ENCODE measurements at places on chromosomes 4 and X.

DNA sequence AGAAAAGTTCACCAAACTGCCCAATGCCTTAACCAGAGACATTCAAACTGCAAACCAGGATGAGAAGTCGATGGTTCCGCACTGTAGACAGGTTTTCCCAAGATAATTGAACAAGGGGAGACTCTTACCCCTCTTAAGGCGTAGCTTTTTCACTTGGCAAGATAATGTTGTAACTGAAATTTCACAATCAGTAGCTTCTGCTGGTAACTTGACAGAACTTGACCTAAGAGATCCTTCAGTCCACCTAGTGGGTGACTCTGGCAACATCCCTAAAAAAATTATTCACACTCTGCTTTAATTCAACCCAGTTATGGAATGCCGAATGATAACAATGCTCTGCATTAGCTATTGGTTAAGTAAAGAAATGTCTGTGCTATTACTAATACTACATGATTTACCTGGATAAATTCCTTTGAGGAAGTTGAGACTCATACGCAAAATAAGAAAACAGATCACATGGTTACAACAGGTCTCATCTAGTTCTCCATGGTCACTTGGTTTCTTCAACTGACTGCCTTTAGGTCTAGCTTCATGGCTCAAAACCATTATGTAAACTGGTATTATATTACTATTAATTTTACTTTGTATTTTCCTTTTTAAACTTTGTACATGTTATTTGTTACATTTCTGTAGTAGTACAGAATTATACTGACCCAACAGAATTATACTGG, 9.1 kb downstream of the ELF2 start:
- no peak for DNase-seq

DNA sequence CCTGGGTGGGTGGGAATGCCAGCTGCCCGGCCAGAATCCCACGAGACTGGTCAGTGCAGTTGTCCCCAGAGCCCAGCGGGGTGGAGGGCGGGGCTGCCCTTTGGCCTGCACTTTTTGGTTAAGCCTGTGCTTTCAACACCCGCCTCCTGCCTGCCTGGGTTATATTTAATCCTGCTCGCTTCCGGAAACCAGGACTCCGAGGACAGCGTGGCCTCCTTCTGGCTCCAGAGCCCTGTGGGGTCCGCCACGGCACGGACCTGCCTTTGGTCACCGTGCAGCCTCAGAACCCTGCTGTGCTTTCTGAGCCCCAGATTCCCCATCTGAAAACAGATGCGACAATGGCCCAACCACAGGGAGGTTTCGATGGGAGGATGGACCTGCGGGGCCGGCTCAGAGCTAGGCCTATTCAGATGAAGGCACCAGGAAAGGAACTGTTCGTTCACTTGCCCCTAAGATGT, 29.4 kb upstream of the KIAA0232 start:
- DNase-seq: no peak

DNA sequence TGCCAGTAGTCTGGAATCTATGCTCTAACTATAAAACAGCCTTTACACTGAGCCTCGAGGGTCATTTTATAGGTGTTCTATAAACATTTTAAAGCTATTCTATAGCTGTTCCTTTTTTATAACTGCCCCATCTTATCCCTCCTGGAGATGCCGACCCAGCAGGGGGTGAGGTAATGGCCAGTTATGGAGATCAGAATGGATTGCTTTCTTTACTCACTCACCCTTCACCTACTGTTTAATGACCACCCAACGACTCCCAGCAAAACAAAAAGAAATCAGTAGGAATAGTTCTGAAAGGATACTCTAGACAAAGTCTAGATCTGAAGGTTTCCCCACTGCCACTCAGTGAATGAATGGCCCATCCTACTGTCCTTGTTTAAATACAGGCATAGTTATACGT, 1113.1 kb downstream of the FAT4 start:
- no peak for DNase-seq

DNA sequence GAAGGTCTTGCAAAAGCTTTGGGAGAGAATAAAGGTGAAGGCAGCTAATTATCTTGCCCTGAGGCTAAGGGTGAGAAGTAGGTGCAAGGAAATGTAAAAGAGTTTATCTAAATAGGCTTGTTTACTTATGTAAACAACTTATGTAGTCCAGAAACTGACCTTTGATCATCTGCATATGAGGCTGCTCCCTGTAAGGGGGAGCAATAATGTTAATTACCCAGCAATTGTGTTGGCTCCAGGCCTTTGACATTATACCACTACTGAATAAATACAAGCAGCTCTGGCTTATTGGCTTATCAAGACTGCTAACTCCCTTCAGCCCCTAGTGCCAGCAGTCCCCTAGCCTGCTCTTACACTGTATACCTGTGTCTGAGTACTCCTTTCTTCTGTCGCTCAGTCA, 303.7 kb upstream of the GNPDA2 start:
- no peak for DNase-seq

DNA sequence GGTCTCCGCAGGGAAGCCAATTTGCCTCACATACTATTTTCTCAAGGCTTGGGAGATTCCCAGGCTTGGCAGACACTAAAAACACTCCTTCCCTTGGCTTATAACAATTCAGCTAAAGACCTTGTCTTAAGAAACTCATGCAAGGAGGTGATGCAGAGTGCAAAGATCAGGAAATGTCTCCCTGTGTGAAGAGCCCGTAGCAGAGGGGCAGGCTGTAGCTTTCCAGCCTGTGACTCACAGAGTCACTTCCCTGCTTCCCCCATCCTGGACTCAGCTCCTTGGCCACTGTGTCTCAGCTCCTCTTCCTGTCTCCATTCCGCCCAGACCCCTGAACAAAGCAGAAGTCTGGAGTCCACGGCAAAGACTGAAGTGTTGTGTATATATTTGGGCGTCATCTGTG, 56.1 kb downstream of the KDR start:
- DNase-seq: no peak

DNA sequence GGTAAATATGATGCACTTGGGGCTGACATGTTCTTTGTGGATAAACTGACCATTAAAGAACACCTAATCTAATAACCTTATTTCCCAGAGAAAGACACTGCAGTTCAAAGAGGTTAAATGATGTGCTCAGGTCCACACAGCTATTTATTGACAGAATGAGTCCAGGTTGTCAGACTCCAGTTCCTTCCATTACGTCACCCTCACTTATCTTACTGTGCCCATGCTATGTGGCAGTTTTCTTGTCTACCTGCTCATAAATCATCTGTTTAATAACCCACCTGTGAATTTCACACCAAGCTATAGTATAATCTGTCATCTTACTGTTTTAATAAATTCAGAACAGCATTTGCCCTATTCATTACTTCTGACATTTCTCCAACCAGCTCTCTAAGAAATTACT, 36.7 kb downstream of the QRFPR start:
- no peak for DNase-seq

- no peak for DNase-seq
These were observed 87.2 kb upstream of the C4orf50 start for GRCh38 chr4:6105311-6105911.

GRCh38 chr4:105232374-105232773, 85.7 kb downstream of the TET2 start:
- no peak for DNase-seq

GRCh38 chr4:150828159-150828558, 186.9 kb downstream of the LRBA start:
- no peak for DNase-seq

DNA sequence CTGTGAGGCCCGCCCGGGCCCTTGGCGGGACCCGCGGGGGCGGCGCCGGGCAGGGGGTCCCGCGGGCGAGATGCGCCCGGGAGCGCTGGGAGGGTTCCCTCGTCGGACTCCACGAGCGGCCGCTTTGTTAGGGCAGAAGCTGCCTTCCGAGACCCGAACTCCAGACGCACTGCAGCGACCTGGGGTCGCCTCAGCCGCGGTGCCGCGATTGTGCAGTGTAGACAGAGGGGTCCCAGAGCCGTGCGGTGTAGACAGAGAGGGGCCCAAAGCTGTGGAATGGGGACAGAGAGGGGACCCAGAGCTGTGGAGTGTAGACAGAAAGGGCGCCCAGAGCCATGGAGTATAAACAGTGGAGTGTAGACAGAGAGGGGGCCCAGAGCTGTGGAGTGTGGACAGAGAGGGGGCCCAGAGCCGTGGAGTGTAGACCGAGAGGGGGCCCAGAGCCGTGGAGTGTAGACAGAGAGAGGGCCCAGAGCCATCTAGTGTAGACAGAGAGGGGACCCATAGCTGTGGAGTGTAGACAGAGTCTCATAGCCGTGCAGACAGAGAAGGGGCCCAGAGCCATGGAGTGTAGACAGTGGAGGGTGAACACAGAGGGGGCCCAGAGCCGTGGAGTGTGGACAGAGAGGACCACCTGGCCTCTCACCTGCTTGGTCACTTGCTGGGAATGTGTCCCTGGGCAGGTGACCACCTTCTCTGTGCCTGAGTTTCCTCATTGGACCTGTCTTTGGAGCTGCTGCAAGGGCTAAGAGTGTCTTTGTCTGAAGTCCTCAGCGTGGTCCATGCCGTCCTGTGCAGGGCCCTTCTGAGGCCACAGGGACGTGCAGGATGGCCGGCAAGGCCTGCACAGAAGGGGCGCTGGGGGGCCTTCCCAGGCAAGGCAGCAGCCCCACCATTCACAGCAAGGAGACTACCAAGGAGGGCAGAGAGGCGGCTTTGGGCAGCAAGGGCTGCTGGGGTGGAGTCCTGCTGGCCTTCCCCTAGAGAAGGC, 875 bp downstream of the RGS12 start:
- no peak for DNase-seq

GRCh38 chr4:112213856-112214255, 17.7 kb upstream of the AP1AR start:
- DNase-seq: no peak

DNA sequence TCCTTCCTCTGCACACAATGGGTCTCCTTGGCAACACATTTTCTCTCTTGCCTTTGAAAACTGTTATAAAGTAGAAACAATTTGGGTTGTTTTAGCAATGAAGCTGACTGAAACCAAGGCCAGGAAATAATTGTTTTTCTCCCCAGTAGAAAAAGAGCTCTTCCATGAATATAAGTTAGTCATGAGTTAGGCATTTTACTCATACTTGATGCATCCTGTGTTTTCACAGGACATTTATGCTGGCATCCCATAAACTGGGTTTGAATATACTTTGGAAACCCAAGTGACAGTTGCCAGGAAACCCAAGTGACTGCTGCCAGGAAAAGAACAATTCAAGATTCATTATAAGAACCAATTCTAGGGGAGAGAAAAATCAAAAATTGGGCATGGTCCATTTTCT, 128.6 kb upstream of the NPY2R start:
- no peak for DNase-seq

- DNase-seq: no peak
These were observed 434.2 kb upstream of the AMOT start for GRCh38 chrX:113274791-113275190.

DNA sequence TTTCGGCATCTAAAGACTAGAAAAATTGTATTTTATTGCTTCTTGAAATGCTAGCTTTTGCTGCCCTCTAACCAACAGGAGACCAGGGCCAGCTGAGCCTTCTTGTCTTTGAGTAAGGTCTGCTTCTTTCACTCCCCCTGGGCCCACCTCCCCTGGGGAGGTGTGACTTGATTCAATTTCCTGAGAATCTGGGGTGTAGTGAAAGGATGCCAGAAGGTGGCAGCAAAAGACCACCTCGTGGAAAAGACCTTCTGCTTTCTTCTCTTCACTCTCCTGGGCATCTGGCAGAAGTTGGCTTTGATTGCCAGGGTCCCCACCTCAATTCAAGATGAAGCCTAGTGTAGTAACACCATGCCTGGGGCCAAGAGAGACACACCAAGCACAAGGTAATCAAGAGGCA, 96.5 kb upstream of the MAOA start:
- DNase-seq: no peak

DNA sequence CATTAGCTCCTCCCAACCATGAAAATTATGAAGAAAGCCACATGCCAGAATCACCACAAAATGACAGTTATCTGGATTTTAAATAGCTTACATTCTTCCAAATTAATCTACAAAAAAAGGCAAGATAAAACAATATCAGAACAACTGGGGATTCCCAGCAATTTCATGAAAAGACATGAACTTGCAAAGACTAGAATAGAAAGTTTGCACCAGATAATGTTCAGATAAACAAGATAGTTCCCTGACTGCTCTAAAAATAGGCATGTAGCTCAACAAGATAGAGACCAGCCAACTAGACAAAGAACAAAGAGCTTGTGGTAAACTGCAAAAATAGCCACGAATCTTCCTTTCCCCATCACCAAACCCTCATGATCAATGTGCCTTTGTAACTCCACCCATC, 30.3 kb upstream of the DDX53 start:
- no peak for DNase-seq

DNA sequence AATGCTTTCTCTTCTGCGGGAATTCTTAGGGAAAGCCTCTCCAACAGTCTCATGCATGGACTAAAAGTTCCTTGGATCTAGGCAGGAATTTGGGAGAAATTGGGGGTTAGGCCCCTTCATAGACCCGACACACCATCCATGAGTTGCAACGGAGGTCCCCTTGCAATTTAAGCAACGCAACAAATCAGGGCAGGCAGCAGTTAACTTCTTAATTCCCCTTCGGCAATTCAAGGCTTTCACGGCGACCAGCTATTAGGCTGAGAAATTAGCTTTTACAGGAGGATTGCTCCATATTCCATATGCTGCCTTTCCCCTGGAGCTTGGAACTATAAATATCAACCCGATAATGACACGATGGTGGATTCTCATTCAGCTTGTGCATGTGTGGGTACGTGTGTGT, 241.0 kb downstream of the SHOX start:
- DNase-seq: no peak

DNA sequence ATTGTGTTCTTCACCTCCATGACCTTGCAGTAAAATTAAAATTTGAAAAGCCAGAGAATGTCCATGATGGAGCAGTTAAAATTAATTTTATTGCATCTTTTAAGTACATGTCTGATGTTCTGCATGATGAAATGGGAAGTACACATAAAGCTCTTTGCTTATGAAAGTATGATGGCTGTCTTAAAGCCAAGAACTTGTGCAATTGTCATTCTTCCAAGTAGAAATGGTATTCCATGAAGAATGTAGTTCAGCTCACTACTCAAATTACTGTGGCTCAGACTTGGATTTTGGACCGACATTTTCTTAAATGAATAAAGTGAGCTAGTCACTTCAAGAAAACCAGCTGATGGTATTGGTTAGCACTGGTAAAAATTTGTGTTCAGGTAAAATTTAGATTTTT, 161.7 kb upstream of the CXCL13 start:
- DNase-seq: no peak

DNA sequence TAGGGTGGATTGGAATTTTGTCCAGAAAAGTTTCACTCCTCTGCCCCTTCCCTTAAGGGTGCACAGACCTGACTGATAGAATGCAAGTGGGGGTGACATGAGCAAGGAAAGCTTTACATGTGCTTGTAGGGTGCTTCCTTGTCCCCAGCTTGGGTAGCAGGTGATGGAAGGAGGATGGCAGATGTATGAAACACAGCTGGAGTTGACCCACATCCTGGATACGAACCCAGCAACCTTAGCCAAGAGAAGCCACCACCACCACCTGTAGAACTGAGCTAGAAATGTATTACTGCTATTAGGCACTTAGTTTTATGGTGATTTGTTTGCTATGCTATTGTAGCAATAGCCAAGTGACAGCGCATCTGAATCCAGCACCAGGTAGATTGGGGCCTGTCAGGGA, 227.4 kb downstream of the HS3ST1 start:
- DNase-seq: no peak

- DNase-seq: no peak
These were observed 100.7 kb upstream of the AMOT start for GRCh38 chrX:112941209-112941837.

- no peak for DNase-seq
These were observed 92.0 kb downstream of the PJA1 start for GRCh38 chrX:69073241-69073640.

Data from 8988T (cell line).